ENCODE measurements at places on chromosomes 3 and 15.

DNA sequence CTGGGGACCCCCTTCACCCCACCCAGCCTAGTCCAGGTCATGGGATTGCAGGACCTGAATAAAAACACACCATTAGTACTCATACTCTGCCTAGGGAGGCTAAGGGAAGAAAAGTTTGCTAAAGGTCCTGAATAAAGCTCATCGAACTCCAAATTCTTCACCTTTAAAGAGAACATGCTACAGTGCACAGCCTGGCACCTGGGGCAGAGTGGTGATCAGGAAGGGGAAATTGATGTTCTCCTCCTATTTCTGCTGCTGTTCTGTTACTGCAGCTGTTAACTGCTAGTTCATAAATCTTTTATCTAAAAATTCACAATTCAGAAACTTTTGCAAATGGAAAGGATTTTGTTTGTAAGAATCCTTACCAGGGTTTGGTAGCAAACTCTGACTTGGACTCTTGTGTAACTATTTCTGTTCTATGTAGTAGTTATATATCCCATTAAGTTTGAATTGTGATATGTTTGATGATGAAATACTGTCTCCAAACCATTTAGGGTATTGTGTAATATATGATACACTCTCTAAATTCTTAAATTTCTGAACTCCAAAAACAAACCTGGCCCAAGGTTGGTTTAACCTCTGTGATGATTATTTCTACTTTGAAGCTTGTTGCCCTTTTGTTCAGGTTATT is 27.9 kb downstream of the MCTP2 start:
- DNase-seq = no peak

DNA sequence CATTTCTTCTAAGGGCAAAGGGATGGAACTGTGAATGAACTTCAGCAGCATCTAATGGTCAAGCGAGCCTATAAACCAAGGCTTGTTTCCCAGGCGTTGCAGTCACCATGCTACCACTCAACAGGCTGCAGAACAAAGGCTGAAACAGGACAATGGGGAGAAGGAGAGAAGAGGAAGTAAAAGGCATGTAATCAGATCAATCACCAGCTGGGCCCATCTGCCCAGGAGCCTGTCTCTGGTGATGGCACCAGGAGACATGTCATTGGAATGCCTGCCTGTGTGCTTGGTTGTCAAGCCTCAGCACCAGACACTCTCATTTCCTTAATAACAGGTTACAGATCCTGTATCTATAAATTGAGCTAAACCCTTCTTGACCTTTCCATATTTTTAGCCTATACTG is 81.7 kb upstream of the UMPS start:
- DNase-seq = no peak

DNA sequence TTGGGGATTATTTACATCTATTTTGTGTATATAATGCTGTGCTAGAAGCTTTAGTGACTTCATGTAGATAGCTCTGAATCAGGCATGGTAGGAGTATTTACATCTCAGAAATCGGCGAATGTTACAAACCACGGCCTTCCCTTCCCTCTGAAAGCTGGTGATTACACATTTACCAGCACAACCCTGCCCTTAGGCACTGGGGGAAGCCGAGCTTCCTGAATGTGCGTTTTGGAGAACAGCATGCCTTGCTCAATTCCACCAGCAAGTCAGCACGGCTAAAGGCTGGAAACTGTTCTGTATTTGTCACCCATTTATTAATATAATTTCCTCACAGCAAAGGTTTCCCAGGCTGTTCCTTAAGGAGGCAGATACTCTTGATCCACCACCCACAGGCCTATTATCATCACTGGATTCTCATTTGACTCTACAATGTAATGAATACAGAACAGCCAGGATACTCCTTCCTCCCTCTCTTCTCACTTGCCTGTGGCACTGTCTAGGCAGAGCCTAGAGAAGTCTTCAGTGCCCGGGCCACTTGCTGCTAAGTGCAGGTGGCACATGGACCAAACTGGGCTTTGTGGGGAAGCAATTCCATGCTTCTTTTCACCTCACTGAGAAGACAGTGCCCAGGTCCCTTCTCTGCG is 55.2 kb upstream of the CACNA2D3 start:
- DNase-seq = no peak

GRCh38 chr3:77913524-77914174 is 873.8 kb downstream of the ROBO2 start:
- DNase-seq = no peak

DNA sequence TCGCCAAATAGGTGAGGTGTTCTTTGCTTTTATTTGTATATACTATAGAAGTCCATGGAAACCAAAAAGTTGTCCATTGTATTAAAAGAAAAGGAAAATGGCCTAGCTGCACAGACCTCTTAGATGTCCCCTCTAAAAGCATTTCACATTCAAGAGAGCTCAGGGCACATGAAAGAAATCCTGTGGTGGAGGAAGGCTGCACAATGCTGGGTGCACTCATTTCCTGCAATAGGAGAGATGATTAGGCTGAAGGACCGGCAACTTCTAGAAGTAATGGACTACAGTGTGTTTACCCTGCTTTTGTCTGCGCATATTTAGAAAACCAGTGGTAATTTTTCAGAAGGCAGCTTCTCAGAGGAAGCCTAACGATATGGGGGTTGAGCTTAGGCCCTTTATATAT is 25.4 kb downstream of the PPM1L start:
- DNase-seq = no peak

DNA sequence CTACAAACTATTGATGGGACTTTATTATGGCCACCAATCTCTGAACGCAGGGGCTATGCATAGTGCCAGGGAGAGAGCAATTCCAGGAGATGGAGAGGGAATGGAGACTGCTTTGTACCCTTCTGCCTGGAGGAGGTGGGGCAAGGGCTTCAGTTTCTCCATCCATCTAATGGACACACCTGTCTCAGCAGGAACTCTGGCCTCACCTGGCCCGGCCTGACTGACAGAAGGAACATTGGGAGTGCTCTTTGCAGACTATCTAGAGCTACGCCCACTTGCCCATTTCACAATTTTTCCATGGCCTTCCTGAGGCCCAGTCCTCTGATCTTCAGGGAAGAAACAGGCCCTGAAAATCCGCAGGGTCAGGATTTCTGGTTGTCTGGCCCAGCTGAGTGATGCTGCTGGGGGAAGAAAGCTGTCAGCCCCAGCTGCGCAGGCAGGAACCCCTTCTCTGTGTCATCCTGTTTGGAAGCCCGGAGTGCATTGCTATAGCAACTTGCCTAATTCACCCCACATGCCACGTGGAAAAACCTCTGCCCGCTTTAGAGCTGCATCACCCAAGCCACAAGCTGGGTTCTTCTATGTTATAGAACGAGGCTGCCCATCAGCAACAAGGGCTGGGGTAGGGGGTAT is 6.4 kb downstream of the ITGA11 start:
- DNase-seq = peak; percentile 85

DNA sequence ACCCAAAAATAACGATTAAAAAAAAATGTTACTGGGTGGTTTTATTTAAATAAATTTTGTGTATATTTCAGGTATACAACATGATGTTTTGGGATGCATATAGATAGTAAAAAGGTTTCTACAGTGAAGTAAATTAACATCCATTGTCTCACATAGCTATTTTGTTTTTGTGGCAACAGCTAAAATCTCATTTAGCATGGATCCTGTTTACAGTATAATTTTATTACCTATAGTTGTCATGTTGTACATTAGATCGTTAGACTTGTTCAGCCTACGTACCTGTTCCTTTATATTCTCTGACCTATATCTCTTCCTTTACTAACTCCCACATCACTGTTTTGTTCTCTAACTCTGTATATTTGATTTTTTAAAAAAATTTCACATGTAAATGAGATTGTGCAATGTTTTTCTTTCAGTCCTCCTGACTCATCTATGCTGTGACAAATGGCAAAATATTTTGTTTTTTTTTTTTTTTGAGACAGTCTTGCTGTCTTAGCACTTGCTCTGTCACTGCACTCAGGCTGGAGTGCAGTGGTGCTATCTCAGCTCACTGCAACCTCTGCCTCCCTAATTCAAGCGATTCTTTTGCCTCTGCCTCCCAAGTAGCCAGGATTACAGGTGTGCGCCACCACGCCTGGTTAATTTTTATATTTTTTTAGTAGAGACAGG is 45.6 kb downstream of the OIP5 start:
- peak; percentile 33 for DNase-seq

DNA sequence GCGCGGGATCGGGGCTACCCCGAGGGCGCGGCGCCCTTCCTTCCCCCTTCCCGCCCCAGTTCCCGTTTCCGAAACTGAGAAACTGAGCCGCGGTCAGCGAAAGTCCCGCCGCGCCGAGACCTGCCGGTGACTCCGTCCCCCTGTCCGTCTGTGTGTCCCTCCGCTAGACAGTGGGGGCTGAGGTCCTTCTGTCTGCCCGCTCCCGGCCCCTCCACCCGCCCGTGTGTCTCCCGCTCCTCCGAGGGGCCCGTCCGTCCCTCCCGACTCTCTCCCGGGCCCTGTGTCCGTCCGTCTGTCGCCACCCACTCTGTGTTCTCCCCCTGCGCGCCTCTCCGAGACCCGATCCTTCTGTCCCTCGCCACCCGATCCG is 426 bp downstream of the PRKCD start:
- DNase-seq = no peak

- DNase-seq = no peak
Observed at GRCh38 chr15:49628379-49628778, 7.5 kb downstream of the DTWD1 start.

DNA sequence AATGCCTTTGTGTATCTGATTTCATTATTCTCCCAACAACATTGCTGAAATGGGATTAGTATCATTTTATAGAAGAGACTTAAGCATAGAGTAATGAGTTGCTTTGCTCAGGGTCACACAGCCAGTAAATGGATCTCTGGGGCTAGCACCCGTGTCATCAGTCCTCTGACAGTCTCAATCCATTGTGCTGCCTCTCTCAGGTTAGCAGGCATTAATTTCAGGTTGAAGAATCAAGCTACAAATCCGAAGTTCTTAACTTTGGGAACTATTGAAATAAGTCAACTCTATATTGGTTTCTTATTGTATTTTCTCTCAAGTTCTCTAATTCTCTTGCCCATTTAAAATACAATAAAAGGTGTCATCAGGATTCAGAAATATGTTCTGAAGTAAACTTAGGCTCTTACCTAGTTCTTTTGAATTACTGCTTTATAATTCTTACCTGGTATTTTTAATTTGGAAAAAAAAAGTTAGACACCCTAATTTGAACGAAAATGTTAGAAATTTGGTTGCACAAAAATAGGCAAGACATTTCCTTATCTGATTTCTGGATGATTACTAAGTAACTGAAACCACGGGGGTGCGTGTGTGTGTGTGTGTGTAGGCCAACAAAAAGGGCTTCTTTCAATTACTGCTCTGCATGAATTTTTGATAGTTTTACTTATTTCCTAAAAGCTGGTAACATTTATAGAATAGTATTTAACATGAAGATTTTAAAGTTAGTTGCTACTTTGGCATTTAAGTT is 189.8 kb downstream of the MBNL1 start:
- peak; percentile 38 for DNase-seq

GRCh38 chr15:58179206-58179605 is 41.0 kb downstream of the AQP9 start:
- peak; percentile 20 for DNase-seq

DNA sequence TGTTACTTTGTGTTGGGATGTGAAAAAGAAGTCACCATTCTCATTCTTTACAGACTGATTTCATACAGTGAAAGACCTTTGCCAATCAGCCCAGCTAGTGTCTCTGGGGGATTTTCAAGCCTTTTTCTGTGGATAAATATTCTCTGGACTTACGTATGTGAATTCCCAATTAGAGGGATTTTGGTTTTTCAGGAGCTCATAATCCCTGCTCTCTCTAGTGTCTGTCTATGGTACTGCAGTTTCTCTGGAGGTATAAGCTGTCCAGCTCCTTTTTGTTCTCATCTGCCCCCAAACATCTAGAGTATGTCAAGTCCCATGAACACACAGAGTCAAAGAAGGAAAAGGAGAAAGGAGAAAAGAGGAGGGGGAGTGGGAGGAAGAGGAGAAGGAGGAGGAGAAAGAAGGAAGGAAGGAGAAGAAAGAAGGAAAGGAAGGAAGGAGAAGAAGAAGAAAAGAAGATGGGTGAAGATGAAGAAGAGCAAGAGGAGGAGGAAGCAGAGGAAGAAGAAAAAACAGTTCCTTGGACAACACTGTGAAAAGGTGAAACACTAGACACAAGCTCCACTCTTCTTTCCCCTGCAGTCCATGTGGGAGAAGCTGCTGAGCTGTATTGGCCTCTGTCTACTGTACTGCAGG is 218.6 kb downstream of the GREM1 start:
- DNase-seq = peak; percentile 92

GRCh38 chr3:16329036-16329825 is 64.2 kb downstream of the OXNAD1 start:
- DNase-seq = no peak

GRCh38 chr3:15314276-15314675 is 18.1 kb downstream of the SH3BP5 start:
- no peak for DNase-seq

DNA sequence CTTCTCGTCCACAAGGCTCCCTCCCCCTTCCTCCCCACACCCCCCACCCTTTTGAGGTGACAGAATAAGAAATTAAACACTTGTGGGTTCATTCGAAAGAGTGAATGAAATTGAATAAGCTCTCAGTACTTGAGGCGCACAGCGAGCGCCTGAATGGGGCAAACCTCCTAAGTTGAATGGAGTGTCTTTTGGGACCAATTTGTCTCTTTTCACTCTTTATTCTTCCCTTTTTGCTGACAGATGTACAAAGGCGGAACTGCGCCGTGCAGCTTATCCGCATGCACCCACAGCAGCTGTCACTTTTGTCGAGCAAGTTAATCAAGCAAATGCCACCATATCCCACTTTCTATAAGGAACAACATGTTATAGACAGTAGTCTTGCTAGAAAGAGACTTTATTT is 47.9 kb upstream of the FEZF2 start:
- no peak for DNase-seq
